ENCODE measurements at places on chromosomes 5 and 9.

GRCh38 chr9:80560976-80561375, 989.2 kb downstream of the TLE4 start:
- no peak for DNase-seq

DNA sequence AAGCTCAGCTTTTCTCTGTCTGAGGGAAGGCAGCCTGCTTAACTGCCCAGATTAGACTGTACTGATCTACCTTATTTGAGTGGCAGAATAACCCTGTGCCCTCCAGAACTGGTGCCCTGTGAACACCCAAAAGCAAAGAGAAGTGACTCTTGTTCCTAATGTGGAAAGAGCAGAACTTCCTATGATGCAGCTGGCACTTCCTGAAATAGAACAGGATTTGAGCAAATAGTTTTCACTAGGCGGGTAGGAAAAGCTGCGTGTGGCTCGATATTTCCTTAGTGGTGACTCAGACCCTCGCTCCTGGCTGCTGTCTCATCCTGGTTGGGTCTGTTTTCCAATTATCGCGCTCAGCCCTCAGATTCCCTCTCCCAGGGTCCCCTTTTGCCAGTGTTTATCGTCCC, 89.9 kb downstream of the SH3TC2 start:
- DNase-seq, result no peak

DNA sequence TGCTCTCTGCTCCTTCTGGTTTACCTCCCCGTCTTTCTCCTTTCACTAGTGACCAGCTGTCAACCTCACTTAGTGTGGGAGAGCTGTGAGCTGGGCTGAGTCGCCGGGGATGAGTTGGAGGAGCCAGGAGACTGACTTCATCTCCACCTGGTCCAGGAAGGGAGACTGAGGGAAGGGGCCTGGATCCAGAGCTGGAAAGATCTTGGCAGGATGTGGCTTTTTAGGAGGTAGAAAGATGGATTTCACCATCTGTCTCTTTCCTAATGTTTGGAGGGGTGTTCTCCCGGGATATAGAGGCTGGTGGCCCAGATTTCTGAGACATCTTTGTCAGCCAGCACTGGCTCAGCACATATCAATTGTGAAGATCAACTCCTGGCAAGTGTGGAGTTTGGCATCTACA, 37.1 kb upstream of the TNC start:
- no peak for DNase-seq

- DNase-seq, result no peak
Measured at GRCh38 chr9:16213781-16214515, 656.5 kb downstream of the BNC2 start.

DNA sequence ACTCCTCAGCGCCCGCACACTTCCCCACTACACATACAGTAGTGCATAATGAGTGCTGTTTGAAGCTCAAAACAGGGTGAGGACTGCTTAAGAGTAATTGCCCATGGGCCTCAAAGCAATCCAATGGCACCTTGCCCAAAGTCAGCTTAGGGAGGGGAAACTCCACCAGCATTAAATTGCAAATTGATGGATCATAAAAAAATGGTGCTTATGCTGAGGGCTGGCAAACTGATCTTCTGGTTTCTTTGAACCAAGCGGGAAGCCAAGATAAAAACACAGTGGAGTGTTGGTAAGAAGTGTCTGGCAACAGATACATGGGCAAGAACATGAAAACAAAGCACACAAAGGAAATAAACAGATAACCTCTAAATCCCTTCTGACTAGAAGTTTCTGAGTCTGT, 28.0 kb downstream of the TLE1 start:
- DNase-seq, result no peak

GRCh38 chr9:80784647-80785046, 904.7 kb downstream of the TLE1 start:
- DNase-seq, result no peak

DNA sequence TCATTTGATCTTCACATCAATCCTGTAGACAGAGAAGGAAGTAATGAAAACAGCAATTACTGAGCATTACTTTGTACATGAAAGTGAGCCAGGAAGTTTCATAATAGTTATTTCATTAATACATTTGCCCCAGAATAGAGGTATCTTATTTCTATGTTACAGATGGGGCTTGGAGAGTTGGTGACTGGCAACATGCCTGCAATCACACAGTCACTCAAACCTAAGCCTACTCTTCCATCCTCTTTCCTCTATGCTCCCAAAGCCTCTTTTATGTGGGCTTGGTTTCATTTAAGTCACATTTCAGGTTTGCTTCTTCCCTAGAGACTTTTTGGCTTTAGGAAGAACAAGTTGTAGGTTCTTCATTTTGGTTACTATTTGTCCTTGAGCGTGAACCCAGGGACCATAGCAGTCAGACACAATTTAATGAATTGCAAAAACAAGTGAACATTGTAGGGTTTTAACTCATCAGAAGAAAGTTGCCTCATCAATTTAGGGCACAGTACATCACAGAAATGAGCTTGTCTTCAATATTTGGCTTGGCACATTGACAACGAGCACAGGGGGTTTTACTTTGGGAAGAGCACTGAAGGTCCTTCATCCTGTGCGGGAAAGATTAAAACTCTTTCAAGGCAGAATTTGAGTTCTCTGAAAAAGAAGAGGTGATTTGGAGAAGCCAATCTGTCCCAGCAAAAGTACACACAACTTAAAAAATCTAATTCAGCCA, 381.1 kb downstream of the TMEM38B start:
- no peak for DNase-seq

GRCh38 chr9:133132174-133132573, 11.1 kb upstream of the RALGDS start:
- no peak for DNase-seq

DNA sequence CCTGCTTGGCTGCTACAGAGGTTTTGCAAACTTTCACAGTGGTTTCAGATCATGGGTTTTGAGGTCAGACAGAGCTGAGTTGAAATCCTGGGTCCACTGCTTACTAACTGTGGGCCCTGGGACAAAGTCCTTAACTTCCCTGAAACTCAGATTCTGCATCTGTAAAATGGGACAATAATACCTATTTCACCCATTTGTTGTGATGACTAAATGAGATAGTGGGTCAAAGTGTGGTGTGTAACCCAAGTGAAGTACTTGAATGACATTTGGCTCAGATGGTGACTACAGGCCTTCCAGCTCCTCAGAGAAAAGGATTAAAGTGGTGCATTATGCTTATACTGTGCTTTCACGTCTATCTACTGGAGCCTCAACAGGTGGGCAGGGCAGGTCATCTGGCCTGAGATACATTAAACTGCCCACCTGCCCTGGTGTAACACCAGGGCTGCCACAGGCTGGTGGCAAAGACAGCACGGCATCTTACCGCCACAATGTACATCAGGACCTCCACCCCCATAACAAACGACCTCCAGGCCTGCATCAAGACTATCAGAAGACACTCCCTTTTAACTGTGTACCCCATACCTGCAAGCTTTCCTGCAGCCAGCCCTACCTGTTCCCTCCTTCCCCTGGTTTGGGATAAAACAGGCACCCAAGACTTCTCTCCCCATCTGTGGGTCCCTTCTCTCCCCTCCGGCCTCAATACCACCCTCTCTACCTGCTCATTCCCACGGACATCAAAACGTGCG, 846 bp upstream of the TRAF1 start:
- DNase-seq, result no peak

GRCh38 chr5:158937381-158937952, 162.2 kb downstream of the EBF1 start:
- no peak for DNase-seq

DNA sequence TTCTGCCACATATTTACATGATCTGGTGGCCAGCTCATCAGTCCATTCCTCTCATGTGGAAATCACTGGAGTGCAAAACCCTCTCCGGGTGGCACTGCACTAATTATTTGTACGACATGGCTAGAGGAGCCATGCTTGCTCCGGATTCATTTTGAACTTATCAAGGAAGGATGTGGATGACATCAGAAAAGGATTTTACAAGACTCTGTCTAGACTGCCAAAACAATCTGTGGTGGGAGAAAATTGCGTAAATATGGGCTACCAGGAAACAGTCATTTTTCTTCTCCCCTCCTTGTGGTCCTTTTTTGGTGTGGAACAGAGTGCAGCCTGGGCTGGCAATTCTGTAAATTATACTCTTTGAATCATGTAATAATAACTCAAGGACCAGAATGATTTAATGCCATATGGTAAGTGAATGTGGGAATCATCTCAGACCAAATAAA, 123.4 kb upstream of the IFNE start:
- DNase-seq, result no peak

DNA sequence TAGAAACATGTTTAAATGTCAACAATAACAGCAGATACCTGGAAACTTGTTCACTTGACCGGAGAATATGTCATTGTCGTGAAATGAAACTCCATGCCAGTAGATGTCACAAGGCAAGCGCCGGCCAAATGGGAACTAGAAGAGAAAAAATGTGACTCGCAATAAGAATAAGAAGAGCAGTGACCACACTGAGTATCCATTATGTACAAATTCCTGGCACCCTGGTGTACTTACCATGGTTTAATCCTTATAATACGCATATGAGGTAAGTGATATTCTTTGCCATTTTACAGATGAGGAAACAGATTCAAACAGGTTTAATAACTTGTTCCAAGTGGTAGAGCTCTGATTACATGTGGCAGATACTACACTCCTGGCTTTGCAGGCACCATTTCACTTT, 53.9 kb downstream of the TTLL11 start:
- no peak for DNase-seq

- DNase-seq, result no peak
Measured at GRCh38 chr9:88936132-88936531, 55.1 kb upstream of the S1PR3 start.

DNA sequence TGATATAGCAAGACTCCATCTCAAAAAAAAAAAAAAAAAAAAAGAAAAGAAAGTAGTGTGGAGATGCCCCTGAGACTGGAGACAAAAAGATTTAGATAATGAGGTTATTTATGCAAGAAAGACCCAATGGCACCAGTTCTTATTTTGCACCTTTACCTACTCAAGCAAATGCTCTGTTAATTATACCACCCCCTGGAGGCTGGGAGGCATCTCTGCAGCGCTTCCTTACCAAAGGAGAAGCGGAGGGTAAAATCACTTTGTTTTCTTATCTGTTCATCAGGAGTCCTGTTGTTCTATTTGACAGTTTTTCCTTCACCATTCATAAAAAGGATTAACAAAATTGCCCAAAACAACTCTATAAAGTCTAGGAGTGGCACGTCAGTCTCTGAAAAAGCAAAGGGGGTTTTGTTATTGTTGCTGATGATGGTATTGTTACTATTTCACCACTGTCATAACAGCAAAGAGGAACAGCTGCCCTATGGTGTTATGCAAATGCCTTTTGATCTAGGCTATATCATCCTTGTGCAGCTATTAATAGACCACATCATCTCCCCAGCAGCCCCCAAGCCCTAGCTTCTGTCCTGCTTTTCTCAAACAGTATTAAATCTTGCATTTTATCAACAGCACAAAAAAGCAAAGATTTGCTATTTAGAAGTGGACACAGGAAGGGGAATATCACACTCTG, 174.0 kb downstream of the PALM2AKAP2 start:
- no peak for DNase-seq

- DNase-seq, result no peak
Measured at GRCh38 chr5:55620766-55621160, 86.0 kb upstream of the PLPP1 start.

DNA sequence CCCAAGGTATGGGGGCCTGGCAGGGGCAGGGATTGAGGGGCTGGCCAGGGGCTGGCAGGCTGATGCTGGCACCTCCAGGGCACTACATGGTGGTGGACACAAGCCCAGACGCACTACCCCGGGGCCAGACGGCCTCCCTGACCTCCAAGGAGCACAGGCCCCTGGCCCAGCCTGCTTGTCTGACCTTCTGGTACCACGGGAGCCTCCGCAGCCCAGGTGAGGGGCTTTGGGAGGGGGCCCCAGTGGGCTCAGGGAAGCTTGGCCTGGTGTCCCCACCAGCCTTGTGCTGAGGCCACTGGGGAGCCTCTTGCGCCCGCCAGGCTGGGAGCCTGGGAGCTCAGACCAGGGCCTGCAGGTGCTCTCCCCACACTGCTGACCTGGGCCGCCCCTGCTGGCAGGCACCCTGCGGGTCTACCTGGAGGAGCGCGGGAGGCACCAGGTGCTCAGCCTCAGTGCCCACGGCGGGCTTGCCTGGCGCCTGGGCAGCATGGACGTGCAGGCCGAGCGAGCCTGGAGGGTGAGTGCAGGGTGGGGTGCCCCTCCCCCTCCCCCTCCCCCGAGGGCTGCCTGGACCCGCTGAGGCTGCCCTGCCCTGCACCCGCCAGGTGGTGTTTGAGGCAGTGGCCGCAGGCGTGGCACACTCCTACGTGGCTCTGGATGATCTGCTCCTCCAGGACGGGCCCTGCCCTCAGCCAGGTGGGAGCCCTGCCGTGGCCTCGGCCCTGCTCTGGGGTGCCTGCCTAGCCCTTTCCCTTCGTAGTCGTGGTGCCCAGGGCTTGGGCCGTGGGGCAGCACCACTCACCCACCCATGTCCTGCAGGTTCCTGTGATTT, 5.7 kb downstream of the MAMDC4 start:
- DNase-seq, result no peak

- no peak for DNase-seq
Measured at GRCh38 chr9:10108815-10109214, 504.0 kb downstream of the PTPRD start.

- no peak for DNase-seq
Measured at GRCh38 chr5:130871346-130872086, 293.5 kb downstream of the HINT1 start.

DNA sequence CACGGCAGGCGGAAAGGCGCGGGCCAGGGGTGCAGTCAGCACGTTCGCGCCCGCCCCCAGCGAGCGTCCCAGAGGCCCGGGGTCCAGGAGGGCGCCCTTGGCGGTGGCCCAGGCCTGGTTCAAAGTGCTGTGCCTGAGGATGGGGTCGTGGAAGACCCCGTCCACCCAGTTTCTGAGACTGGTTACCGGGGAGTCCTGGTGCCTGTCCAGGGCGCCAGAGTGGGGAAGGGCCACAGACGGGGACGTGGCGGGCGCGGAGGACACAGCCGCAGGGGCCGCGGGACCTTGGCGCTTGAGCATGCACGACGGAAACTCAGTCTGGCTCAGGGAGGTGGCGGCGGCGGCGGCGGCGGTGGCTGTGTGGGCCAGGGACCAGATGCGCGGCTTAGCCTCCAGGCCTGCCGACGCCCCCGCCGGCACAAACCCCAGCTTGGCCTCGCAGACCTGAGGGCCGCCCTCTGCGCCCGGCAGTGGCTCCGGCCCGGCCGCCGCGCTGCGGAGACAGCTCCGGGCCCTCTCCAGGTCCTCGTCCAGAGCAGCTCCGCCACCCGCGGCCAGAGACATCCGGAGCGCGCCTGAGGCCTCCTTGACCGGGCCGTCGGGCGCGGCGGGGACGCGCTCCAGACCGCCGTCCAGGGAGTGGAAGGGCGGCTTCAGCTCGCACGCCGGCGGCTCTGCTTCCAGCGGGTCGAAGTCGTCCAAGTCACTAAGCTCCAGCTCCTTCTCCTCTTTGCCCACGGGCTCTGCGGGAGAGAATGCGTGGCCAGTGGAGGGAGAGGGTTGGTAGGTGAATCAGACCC, 4.5 kb downstream of the IRX4 start:
- no peak for DNase-seq

Measured in NCI-H1694 (cell line).